A172 (cell line): ENCODE measurements at places on chromosomes 7 and 10. TPM values are rescaled to one million over a fixed set of nuclear protein-coding genes. Genes with fewer than 3 reads are reported as not detected.

GRCh38 chr10:48199580-48200377, 74.7 kb downstream of the FRMPD2 start:
- peak; percentile 46 for DNase-seq

GRCh38 chr7:27186668-27187474, 1.8 kb upstream of the HOXA11 start:
- DNase-seq, result no peak

- DNase-seq, result peak; percentile 97
Measured at GRCh38 chr10:90960355-90960814, 39.5 kb upstream of the ANKRD1 start.

DNA sequence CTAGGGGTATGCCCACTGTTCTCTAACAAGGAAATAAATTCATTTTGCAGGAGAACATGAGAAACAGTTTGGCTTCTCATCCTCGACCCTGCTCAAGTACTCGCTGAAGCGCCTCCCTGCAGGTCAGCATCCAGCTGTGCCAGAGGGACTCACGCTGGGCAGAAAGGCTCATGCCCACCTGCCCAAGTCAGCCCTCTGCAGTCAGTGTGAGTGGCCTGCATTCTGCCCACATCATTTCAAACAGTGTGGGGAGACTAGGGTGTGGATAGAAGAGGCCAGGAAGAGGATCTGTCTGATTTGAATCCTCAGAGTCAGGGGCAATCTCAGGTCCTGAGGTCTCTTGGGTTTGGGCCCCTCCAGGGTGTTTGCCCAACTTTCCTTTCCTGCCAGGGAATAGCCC, 297.8 kb downstream of the ELMO1 start:
- DNase-seq, result no peak

GRCh38 chr7:70239918-70240317, 641.6 kb downstream of the AUTS2 start:
- no peak for DNase-seq

- no peak for DNase-seq
Measured at GRCh38 chr10:12699258-12699700, 302.2 kb downstream of the CCDC3 start.

GRCh38 chr7:143882020-143882603, 19.9 kb downstream of the TCAF1 start:
- no peak for DNase-seq

DNA sequence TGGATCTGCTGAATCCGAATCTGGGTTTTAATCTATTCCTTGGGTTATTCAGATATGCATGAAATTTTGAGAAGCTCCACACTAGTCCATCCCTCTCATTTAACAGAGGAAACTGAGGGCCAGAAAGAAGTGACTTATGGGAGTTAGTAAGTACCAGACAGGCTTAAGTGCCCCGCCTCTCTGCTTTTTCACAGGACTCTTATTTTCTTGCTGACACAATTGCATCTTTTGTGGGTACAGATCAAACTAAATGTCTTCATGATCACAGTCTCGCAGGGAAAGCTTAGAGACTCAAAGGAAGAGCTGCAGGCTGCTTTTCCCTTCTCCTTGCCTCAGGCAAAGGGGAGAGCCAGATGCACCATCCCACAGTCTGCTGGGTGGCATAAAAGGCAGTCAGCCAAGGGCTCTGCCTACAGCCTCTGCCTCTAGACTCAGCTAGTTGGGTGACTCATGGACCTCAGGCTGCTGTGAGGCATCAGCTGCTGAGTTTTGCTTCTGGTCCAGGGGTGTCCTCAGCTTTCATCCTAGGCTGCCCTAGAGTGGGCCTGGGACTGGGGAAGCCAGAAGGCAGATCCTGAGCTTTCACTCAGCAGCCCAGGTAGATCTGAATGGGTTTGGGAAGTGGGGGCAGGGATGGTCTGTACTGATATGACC, 11.6 kb downstream of the GOLGA7B start:
- DNase-seq, result peak; percentile 97

DNA sequence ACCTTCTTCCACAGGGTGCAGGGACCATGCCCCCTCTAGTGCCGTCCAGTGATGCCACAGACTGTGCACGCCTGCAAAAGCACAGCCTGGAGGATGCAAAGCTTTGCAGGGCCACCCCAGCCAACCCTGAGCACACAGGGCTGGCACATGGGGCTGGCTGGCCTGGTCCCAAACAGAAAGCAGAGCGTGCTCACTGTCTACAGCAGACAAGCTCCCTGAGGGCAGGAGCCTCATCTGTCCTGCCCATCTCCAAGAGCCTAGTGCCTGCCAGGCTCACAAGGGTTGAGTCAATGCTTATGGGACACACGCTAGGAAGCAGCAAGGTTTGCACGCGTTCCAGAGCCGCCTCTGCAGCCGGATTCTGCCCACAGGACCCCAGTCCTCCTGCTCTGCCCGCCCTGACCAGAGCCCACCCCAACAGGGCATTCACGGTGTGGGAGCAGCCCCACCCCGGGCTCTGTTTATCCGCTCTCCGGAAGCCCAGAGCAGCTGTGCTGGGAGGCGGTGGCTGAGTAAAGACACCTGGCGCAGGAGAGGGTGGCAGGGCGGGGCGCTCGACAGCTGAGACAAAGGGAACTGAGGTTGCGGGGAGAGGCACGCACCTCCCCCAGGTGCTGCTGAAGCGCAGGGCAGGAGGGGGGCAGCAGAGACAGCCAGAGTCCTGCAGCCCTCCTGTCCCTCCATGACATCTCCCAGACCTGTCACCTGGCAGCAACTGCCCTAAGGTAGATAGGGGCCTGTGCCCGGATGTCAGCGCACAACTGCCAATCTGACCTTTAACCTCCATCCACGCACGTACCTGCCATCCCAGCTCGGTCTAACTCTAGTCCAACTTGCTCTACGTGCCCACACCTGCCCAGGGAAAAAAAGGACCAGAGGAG, 4.3 kb downstream of the KCNH2 start:
- no peak for DNase-seq

GRCh38 chr10:86849181-86849894, 92.9 kb downstream of the BMPR1A start:
- no peak for DNase-seq

GRCh38 chr7:142557971-142558582, 191.2 kb upstream of the PRSS1 start:
- peak; percentile 64 for DNase-seq

GRCh38 chr7:94403546-94403945, 8.9 kb downstream of the COL1A2 start:
- DNase-seq, result no peak

DNA sequence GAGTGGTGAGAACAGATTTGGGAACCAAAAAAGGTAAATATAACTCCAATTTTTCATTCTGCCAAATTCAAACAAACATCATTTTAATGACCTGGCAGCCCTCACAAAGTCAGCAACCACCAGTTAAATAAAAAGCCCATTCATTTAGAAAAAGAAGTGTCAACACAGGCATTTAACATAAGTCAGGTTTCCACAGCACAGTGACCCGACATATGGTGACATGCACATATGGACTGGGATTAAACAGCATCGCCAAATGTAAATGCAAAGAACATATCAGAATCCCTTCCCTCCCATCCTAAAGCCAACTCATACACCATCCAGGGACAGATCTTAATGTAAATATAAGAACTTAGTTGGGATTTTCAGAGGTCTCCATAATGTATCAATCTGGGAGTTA, 293.2 kb downstream of the FGFR2 start:
- DNase-seq, result no peak

GRCh38 chr10:22795546-22795945, 81.2 kb upstream of the PIP4K2A start:
- no peak for DNase-seq

- DNase-seq, result no peak
Measured at GRCh38 chr7:92740134-92740533, 96.2 kb downstream of the CDK6 start.

DNA sequence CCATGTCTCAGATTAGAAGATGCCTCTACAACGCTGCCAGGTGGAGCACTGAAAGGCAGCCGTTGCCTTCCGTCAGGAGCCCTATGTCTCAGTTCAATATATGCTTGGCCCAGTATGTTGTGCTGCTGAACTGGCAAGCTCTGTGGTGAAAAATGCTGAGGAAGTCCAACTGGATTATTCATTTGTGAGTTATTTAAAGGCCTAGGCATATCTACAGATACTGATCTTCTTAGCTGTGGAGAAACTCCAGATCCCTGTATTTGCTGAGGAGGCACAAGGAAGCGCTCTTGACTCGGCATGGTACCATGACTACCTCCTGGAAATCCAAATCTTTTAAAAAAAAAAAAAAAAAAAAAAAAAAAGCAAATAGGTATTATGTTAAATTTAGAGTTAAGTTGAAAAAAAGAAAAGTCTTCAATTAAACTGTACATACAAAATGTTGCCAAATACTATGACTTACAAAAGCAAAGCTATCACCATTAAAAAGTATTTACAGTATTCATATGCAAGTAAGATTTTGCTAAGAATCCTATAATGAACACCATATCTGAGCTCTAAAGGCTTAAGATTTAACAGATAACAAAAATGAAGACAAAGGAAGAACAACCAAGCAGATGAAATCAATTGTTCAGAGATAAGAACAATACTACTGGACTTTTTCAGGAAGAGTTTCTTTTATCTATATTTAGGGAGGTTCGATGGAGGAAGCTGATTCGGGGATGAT, 152.4 kb downstream of the GALNT11 start:
- no peak for DNase-seq

- no peak for DNase-seq
Measured at GRCh38 chr10:7165500-7166177, 245.2 kb downstream of the SFMBT2 start.

DNA sequence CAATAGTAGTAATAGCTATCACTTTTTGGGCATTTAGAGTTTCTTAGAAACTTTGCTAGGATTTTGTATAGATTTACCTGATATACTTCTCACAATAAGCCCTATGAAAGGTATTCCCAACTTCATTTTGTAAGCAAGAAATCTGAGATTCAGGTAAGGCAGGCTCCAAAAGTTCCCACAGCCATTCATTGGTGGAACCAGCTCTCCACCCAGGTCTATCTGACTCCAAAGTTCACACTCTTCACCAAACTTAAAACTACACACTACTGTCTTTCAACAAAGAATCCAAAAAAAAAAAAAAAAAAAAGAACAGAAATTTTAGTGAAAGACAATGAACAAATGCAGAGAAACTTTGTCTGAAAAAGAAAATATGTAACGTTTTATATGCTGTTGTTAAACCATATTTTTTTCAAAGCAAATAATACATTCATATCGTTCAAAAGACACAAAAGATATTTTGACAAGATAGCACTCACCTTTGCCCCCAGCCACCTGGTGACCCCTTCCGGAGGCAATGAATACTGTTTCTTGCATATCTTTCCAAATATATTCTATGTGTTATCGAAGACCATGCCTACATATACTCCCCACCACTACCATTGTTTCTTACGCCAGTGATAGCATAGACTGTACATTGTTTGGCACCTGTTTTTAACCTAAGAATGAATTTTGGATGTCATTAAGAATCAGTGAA, 108.2 kb downstream of the C1GALT1 start:
- no peak for DNase-seq

- DNase-seq, result no peak
Measured at GRCh38 chr7:37971491-37971890, 51.1 kb downstream of the EPDR1 start.

DNA sequence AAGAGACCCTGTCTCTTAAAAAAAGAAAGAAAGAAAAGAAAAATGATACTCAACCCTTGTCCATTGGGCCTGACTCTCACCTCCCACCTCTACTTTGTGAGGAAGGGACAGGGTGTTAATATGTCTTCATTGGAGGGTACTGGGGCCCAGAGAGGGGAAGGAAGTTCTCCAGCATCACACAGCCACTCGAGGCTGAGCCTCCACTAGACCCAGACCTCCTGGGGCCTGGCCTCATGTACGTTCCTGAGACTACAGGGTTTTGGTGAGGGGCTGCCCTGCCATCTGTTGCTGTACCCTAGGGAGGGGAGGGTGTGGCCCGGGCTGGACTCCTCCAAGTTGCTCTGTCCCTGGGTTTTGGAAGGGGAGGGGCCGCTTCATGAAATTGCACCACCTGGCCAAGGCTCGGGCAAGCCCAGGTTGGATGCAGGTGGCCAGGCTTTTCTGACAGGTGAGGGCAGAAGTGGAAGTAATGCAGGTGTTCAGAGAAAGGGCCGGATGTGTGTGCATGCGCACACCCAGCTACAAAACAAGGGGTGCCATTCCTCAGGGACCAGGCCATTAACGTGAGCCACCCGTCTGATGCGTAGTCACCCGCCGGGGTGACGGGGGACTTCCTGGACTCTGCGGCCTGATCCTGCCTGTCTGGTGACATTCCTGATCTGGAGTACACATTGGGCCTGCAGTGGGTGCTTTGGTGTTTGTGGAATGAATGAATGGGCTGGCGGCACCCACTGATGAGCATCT, 21.7 kb downstream of the GTF2IRD1 start:
- no peak for DNase-seq

DNA sequence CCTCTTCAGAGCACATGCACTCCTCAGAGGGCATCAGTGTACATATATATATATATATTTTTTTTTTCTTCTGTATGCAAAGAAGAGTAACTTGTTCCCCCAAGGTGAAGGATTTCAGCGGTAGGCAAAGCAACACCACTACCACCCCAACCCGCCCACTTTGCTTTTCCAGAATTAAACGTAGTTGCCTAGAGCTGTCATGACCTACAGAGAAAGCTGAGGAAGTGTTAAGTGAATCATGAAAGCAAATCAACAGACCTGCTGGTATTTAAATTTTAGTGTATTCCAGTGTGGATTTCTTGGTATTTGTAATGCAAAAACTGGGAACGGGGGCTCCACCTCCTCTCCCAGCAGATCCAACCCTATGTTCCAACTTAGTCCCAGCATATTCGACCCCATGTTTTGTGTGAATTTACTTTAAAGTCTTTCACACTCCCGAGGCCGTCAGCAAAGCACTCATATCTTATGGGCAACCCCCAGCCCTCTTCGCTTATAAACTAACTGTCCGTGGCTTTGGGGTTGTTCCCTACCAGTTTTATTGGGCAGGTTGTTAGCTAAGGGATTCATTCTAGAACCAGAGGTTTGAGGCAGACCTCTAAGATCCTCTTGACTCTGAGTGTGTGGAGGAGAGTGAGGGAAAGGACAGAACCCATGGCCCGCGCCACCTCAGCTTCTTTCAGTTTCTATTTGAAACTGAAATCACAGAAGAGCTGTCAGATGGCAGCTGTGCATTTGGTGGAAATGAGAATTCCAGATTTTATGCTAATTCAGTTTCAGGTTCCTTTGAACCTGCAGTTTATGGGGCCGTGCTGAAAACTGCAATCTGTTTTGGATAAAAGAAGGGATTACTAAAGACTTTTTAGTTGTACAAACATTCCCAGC, 450.2 kb upstream of the GALNT17 start:
- DNase-seq, result no peak

The PAPOLB gene
- not detected in 2 replicates for total RNA-seq

The TMEM139 gene
- 3.0 and 6.2 TPM in 2 replicates for total RNA-seq

The FZD8 gene
- total RNA-seq, result 4.9 and 5.8 TPM in 2 replicates

The ZNF800 gene
- 9.5 and 13.2 TPM in 2 replicates for total RNA-seq

The DENND10 gene
- 111 and 134 TPM in 2 replicates for total RNA-seq

The NUTM2D gene
- 0.36 and 0.98 TPM in 2 replicates for total RNA-seq

The TUBB8 gene
- total RNA-seq, result not detected in 2 replicates

The ADAM8 gene
- total RNA-seq, result 0.31 and 0.93 TPM in 2 replicates

The SLC29A3 gene
- 0.72 and 1.9 TPM in 2 replicates for total RNA-seq

The SPDYE16 gene
- not detected in 2 replicates for total RNA-seq

The SVIL gene
- total RNA-seq, result 8.5 and 92.0 TPM in 2 replicates

The WASL gene
- 12.1 and 12.4 TPM in 2 replicates for total RNA-seq

The ACTR1A gene
- total RNA-seq, result 163 and 193 TPM in 2 replicates

The PRKCQ gene
- not detected in 2 replicates for total RNA-seq

The SFXN2 gene
- total RNA-seq, result 7.3 and 9.5 TPM in 2 replicates

The IL6 gene
- total RNA-seq, result 0.12 TPM in 1 of 2 replicates, not detected in the other
